NCI-H187 treated with DMSO at 0.1 percent for 48 hours (cell line): ENCODE measurements at places on chromosomes 4 and X.

DNA sequence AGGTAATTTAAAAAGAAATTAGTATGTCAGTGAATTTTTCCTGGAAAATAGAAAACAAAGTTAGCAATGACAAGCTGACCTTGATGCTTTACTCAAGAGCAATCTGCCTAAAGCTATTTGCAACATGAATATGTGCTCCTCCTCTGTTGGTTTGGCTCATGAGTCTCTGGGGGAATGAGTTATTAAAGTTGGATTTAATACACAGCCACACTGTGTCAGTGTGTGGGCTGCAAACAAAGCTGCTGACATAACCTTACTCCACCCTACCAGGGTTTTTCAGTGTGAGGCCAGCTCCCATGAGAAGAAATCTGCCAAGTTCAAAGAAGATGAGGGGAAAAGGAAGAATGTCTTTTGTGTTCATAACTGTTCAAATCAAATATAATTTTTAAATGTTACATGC is 280.5 kb downstream of the TLL1 start:
- DNase-seq = no peak

GRCh38 chr4:84058201-84058600 is 440.9 kb downstream of the NKX6-1 start:
- no peak for DNase-seq

GRCh38 chr4:92254767-92255442 is 48.9 kb upstream of the GRID2 start:
- DNase-seq = no peak

- DNase-seq = no peak
These were observed 213.2 kb downstream of the ARHGAP24 start for GRCh38 chr4:85688055-85688740.

DNA sequence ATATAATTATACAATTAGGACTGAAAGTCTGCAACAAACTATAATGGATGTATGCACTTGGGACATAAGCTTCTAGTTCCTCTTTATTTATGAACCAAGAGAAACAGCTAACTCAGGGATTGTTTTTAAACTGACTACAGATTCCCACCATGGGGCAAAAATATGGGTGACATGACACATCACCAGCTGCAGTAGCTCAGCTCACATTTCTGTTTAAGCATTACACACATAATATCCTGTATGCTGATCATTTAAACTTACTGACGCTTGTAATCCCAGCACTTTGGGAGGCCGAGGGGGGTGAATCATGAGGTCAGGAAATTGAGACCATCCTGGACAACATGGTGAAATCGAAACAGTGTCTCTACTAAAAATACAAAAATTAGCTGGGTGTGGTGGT is 11.5 kb downstream of the FGB start:
- DNase-seq = no peak

- no peak for DNase-seq
These were observed 74.0 kb downstream of the AFF2 start for GRCh38 chrX:148574237-148574973.
